ENCODE measurements at places on chromosomes 2 and 18. TPM values are rescaled to one million over a fixed set of nuclear protein-coding genes. Genes with fewer than 3 reads are reported as not detected.
A peak's percentile ranks its signal among the peaks of the same experiment; 100 is the strongest.

SAG gene
- total RNA-seq, result not detected

PLCD4 gene
- total RNA-seq, result 2.5 TPM

DNA sequence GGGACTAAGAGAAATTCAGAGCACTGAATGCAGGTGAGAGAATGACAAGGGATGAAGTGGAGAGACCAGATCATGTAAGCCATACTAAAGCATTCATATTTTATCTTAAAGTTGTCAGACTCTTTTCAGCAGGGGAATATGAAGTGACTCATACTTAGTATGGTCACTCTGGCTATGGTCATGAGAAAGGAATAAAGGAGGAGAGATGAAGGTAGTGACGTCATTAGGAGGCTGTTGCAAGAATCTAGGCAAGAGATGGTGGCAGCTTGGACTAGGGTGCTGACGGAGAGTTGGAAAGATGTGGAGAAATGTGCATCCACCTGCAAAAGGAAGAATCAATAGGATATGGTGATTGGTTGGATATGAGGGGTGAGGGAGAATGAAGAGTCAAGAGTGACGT lies 203.2 kb upstream of the ACVR2A start:
- no peak for DNase-seq

DNA sequence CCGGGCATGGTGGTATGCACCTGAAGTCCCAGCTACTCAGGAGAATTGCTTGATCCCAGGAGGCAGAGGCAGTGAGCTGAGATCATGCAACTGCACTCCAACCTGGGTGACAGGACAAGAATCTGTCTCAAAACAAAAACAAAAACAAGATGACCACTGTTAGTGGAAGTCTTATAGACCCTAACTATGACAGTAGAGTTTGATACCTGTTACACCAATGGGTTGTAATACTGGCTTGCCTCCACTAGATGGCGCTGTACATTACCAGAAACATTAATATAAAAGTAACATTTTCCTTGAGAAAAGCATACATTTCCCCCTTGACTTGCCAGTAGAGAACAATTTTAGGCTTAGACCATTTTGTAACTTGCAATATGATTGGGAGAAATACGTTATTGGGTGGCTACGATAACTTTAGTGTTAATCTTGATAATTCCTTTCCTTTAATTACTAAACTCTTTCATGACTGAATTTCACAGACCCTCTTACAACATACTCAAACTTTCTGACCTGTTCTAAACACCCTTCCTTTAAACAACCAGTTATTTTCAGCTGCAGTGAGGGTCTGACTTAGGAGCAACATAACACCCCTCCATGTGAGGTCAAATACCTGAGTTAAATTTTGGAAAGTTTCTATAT lies 19.5 kb downstream of the SLC25A52 start:
- no peak for DNase-seq

- DNase-seq, result peak; percentile 60
These were observed 48.7 kb upstream of the NBEAL1 start for GRCh38 chr2:202965810-202966460.

DNA sequence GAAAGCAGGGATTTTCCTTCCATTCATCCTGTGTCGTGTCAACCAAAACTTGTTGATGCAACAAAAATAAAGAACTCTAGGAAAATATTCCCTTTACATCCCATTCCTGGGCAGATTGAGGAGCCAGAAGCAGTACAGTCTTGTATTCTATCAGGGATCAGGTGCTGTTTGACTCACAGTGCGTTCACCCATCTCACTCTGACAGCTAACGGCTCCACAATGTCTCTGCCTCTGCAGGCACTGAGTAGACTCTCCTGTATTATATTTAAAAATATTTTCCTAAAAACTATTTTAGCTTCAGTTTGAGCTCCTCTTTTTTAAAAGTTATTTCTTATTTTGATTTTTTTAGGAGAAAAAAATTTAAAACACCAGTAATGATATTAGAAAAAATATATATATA lies 600.6 kb upstream of the SALL3 start:
- no peak for DNase-seq

GRCh38 chr18:48037481-48038271 lies 107.2 kb upstream of the SMAD2 start:
- no peak for DNase-seq

GRCh38 chr18:11719621-11720020 lies 30.6 kb downstream of the GNAL start:
- DNase-seq, result no peak

DNA sequence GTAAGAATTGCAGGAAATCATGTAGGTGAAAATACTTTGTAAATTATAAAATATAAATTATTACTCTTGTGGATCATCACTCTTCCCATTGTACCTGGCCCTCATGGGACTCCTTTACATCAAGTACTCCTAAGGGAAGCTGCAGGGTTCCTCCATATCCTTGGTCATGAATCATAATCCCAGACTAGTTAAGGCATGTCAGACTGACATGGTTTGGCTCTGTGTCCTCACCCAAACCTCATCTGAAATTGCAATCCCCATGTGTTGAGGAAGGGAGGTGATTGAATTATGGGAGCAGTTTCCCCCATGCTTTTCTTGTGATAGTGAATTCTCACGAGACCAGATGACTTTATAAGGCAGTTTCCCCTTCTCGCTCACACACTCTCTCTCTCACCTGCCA lies 77.1 kb downstream of the CMPK2 start:
- DNase-seq, result no peak

All from osteoblast (primary cell).